ENCODE measurements at places on chromosomes 1 and 21.

- no peak for DNase-seq
Observed at GRCh38 chr1:29279951-29280391, 43.6 kb downstream of the PTPRU start.

DNA sequence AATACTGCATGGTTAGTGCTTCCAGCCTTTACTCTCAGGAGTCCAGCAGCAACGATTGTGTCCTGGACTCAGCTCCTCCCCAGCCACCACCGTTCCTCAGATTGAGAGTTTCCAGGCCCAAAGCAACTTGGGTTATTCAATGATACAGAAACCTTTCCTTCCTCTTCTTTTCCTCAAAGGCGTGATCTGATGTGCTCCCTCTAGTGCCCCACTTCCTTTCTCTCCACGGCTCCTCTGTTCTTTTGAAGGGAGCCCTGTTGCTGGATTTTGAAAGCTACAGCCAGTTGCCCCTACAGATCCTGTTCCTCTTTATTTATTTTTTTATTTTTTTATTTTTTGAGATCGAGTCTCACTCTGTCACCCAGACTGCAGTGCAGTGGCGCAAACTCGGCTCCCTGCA is 14.1 kb downstream of the CRP start:
- DNase-seq: no peak

GRCh38 chr1:30694280-30695175 is 28.9 kb downstream of the MATN1 start:
- DNase-seq: no peak

GRCh38 chr1:168199056-168199455 is 20.3 kb downstream of the TIPRL start:
- no peak for DNase-seq

DNA sequence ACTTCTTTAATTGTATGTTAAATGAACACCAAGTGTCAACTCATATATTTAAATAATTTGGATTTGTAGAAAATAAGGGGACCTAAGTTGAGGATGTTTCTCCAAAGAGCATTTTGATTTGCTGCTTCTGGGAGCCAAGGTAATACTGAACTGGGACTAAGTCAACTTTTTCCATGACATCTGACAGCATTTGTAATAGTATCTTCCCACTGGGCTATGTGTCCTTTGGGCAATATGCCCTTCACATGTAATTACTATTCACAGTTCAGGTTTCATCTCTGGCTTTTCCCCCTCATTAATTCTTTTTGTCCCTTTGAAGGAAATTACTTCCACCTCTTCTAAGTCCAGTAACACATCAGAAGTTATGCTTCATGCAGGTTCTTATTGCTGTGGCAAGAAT is 36.7 kb upstream of the HP1BP3 start:
- no peak for DNase-seq

GRCh38 chr1:171258943-171259342 is 10.6 kb downstream of the FMO1 start:
- DNase-seq: no peak

DNA sequence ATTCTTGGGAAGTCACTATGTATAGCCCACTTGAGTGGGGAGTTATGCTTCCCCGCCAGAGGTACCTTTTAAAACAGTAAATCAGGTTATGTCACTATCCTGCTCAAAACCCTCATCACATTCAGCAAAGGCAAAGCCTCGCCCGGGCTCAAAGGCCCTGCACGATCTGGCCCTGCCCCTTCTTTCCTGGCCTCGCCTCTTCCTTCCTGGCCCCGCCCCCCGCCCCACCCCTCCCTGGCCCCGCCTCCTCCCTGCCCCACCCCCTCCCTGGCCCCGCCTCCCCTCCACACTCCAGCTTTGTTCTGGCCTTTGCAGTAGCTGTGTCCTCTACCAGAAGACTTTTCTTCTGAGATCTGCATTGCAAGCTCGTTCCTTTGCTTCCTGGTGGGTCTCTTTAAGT is 6.6 kb downstream of the LDLRAD2 start:
- peak; percentile 14 for DNase-seq

DNA sequence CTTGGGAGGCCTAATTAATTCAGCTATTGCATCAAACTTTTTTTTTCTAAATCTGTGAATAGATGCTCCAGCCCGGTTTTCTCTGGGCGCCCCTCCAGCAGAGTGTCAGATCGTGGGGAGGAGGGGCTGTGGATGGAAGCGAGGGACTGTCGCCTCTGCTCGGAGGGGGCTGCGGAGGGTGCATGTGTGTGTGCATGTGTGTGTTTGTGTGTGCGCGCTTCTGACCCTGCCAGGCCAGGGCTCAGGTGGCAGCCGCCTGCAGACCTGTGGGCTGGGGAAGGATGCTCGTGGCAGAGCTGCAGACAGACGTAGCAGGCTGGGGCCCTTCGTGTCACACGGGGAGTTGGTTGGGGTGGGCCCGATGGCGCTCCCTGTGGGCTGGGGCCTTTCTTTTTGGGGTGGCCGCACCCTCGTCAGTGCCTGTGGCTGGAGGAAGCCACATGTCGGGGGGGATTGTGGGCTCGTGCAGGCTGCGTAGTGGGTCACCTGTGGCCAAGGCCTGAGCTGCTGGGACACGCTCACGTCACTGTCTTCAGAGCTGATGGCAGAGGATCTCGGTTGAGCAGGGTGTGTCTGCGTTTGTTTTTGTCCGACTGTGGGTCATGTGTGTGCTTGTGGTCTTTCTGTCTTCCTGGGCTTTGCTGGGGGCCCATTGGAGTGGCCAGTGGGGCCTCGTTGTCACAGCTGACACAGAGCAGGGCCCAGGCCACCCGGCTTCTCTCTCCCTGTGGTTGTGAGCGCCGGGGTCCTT is 2.8 kb downstream of the SKI start:
- peak; percentile 64 for DNase-seq

GRCh38 chr1:203453616-203454015 is 22.0 kb upstream of the PRELP start:
- no peak for DNase-seq

GRCh38 chr21:18249672-18250071 is 5.0 kb downstream of the CHODL start:
- DNase-seq: no peak

DNA sequence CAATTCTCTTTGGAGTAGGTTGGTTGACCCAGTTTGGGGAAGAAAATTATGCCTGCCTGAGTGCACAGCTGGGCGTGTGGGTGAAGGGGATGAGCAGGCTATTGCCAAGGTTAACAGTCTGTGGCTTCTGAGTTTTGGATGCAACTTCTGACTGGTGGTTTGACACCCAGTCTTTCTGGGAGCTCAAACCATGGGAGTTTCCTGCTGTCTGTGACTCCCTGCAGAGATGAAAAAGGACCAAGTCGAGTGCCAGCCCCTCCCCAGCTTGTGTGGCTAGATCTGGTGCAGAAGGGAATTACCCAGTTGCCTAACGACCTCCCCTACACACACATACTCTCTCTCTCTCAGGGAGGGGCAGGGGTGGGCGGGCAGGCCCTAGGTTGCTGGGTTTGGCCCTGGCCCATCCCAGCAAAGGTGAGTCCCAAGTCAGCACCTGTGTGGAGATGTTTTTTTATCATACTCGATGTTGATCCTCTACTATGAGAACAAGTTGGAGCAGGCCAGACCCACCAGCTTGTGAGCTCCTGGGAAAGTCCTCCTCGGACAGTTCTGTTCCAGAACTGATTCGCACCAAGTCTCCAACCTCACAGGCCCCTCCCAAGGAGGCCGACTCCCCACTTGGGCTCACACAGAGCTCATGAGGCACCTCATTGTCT is 28.2 kb downstream of the PKP1 start:
- DNase-seq: no peak

- DNase-seq: no peak
Observed at GRCh38 chr1:216458812-216459211, 35.6 kb upstream of the USH2A start.

- DNase-seq: no peak
Observed at GRCh38 chr21:28311411-28312190, 681.1 kb downstream of the LTN1 start.

DNA sequence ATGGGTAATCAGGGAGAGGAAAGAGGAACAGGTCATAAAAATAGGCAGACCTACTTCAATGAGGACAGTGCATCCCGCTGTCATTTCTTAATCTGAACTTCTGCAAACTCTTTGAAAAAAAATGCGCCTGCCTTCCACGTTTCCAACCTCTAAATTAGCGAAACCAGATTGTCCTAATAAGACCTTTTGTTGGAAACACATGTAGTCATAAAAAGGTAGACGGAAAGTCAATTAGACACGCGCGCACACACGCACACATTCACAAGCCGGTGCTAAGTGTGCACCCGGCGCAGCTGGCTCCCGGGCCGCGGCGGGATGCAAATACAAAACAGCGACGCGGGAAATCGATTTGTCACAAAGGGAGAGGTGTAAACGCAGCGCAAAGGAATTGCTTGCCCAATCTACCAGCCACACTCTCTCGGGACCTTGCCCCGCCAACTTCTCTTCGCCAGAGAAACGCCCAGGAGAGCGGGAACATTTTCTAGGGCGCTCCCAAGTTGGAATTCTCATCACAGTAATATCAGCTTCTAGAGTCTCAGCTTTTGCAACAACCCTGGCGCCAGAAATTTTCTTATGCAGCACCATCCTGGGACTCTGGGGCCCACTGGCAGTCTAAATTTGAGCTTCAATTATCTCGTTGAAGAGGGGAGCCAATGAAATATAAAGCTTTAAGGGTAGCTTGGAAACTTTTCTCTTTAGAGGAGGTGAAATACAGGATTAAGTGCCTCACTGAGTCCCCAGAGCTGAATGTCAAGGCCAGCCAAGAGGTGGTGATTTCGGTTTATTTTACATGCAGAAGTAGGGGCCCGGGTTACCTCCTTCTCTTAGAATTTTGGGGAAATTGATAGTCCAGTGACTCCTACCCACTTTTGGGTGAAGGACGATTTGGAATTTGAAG is 4.5 kb downstream of the PRRX1 start:
- DNase-seq: no peak

DNA sequence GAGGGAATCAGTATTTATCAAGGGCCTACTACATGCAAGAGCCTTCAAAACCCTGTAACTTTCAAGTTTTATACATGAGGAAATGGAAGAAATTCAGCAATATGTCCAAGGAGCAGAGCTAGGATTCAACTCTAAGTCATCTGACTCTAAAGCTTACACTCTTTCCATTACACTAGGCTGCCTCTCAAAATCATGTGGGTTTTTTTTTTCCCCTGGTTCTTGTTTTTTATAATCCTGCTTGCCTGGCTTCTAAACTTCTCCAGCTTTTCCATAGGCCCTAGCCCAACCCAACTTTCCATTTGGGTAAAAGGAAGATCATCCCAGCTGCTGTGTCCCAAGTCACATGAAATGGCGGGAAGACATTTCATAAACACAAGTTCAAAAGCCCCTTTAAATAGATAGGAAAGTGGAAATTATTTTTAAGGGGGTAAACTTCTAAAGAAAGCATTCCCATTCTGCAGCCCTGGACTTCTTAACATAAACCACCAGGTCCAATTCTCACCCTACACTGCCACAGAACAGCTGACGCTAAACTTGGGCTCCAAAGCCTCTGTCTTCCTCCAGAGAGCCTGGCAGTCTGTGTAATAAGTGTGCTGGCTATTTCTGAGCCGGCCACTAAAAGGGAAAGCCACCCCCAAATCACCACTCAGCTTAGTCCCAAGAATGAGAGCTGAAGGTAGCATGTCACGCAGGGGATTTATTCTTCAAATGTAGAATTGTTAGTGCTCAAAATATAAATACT is 46.9 kb downstream of the ITPKB start:
- DNase-seq: no peak

DNA sequence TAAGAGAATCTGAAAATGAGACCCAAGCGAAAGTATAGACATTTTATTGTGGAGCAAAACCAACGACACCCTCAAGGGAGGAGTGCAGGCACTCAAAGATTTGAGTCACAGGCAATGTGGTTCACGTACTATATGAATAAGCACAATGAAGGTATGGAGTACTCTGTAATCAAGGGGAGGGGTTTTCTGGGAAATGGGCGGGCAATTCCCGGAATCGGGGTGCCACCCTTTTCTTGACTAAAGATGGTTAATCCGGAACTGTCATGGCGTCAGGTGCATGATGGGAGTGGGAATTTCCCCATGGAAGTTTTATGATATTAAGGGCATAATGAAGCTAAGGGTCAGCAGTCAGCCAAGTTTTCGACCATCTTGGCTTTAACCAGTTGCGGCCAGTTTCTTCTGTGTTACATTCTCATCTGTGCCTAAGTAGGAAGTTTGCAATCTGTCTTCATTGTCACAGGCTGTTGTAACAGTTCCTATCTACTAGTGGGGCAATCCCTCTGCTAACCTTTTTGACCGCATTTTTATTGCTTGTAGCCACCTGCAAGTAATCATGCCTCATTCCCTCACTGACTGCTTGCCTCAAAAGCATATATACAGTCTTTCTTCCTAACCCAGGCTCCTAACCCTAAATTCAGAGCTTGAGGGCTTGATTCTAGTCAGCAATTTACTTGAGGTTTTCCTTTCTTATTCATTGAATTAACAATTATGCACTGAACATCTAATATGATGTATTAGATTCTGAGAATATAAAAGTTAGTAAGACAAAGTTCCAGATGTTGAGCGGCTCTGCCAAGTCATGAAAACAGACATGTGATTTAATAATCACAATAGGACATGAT is 775 bp upstream of the AIM2 start:
- peak; percentile 83 for DNase-seq

DNA sequence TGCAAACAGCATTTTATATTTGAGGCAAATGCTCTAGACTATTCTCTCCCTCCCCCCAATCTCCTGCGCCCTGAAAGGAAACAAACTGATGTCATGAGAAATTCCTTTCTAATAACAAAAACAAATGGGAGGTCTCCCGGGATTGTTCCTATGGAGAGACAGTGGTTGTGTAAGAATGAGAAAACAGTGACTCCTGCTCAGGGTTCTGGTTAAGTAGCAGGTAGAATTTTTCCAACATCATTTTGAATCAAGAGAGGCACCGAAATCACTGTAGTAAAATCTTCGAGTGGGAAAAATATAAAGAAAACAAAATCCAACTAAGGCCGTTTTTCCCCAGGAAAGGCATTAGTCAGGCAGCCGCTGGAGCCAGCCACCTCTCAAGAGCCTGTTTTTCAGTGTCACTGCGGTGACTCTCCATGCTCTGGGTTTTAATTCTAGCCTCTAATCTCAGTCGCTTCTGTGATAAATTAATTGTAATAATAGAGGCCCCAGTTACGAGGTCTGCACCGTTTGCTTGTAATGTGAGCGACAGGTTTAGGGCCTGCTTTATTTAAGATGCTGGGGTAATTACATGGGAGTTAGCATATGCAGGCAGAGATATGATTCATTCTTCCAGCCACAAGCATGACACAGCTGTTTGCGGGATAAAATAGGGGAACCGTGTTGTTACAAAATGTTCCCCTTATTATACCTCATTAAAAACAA is 80.3 kb downstream of the RNF220 start:
- DNase-seq: no peak

DNA sequence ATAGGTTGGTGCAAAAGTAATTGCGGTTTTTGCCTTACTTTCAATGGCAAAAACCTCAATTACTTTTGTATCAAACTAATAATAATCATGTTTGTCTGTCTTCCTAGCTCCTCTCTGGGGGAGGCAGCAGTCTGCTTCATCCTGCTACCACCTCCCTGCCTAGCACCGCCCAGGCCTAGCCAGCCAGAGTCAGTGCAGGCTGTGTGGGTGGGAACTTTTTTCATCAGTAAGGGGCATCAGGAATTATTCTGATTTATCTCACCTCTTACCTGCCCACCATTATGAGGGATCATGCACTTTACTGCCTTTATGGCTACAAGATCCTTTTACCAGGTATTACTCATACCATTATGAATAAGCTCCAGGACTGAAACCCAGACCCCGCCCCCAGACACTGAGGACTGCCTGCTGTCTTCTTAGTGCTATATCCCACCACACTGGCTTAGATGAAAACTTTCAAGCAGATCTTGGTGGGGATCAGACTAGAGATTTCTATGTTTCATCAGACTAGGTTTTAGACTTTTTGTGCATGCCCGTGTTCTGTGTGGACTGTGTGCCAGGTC is 116.4 kb downstream of the PBX1 start:
- no peak for DNase-seq

Data from activated CD4-positive, alpha-beta T cell treated with anti-CD3 and anti-CD28 coated beads, Interleukin-2, amount 50 U/mL, for 1 hour (primary cell).